ENCODE measurements at places on chromosomes 2 and 18.

GRCh38 chr18:25019086-25019860 lies 332.7 kb downstream of the ZNF521 start:
- no peak for DNase-seq

DNA sequence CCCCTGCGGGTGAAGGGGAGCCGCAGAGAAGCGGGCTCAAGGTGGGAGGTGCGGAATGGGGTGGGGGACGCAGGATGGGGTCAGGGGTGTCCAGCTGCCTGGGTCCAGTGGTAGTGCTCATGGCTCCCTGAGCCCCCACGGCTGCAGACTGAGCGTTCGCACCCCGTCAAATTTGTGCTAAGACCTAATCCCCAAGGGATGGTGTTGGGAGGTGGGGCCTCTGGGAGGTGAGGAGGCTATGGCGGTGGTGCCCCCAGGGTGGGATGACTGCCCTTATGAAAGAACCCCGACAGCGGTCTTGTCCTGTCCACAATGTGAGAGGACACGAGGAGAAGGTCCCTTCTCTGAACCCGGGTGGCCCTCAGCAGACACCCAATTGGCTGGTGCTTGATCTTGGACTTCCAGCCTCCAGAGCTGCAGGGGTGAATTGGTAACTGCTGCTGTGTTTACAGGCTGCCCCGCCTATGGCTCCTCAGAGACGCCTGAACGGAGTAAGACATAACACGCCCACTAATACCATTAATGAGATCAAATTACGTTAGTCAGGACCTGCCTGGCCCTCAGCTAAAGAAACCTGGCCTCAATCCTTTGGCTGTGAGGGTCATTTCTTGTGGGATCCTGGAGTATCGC lies 42.6 kb downstream of the PXDN start:
- DNase-seq: no peak

GRCh38 chr2:112290088-112290487 lies 14.7 kb downstream of the ZC3H6 start:
- no peak for DNase-seq

DNA sequence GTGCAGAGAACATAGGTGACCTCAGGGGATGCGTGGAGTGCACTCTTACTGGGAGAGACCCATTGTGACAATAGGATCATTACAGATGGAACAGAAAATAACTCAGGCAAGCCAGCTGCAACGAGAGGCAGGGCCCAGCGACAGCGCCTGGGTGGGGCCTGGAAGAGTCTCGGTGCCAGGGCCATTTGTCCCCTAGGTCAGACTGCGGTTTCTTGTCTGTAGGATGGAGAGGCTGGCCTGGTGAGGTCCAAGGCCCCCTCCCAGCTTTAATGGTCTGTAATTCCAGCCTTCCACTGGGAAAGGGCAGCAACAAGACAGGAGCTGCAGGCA lies 208.6 kb upstream of the APCDD1 start:
- DNase-seq: peak; percentile 32

- DNase-seq: no peak
Observed at GRCh38 chr2:231611273-231612108, 18.8 kb downstream of the TEX44 start.

GRCh38 chr18:37675699-37676098 lies 110.1 kb upstream of the CELF4 start:
- no peak for DNase-seq

GRCh38 chr2:7634409-7634808 lies 717.2 kb downstream of the RNF144A start:
- DNase-seq: peak; percentile 72

- no peak for DNase-seq
Observed at GRCh38 chr2:4246364-4247131, 543.2 kb downstream of the DCDC2C start.

GRCh38 chr2:71548646-71549425 lies 95.5 kb downstream of the DYSF start:
- peak; percentile 75 for DNase-seq

GRCh38 chr2:38740851-38741731 lies 10.1 kb downstream of the SRSF7 start:
- peak; percentile 26 for DNase-seq

- DNase-seq: no peak
Observed at GRCh38 chr18:62751341-62751821, 36.0 kb downstream of the PHLPP1 start.

DNA sequence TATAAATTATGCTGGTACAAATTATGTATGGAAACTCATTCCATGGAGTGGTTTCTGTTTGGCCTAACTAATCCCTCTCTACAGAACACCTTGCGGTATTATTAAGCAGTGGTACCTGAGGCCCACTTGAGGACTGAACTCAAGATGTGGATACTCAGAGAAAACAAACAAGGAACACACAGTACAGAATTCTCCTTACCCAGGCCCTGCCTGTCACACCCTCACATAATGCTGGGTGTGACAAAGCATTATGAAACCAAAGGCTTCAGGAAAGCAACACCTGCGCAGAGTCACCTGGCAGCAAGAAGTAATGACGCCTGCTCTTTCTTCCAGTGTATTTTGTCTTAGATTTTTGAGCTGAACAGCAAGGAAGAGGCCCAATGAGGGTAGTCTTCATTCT lies 264.7 kb downstream of the PAX3 start:
- DNase-seq: no peak

GRCh38 chr2:38866773-38867443 lies 8.8 kb downstream of the DHX57 start:
- no peak for DNase-seq

GRCh38 chr2:223101340-223102039 lies 49.5 kb downstream of the KCNE4 start:
- no peak for DNase-seq

- DNase-seq: peak; percentile 21
Observed at GRCh38 chr2:130829015-130829414, 7.7 kb upstream of the ARHGEF4 start.

DNA sequence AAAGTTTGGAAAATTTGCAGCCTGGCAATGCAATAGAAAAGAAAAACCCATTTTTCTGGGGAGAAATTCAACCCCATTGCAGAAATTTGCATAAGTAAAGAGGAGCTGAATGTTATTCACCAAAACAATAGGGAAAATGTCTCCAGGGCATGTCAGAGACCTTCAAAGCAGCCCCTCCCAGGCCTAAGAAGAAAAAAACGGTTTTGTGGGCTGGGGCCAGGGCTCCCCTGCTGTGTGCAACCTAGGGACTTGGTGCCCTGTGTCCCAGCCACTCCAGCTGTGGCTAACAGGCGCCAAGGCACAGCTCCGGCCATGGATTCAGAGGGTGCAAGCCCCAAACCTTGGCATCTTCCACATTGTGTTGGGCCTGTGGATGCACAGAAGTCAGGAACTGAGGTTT lies 224.5 kb downstream of the TXNL1 start:
- no peak for DNase-seq

GRCh38 chr18:69220529-69220928 lies 180.2 kb upstream of the DOK6 start:
- no peak for DNase-seq

GRCh38 chr2:174787487-174788205 lies 23.4 kb upstream of the CHRNA1 start:
- DNase-seq: no peak

DNA sequence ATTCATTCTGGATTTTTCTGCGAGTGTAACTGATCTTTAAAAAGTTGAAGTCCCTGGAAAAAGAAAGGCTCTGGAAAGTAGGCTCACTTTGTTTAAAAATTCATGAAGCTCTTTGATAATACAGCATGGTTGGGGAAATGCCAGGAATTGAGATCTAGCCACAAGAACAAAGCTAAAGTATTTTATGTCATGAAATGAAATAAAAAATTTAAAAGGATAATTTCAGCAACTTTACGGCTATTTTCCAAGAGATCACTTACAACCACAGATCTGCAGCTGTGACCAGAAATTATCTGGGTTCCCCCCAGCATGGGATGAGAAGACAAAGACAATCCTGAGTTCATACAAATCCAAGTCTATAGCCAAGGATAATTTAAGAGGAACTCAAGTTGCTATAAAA lies 25.3 kb upstream of the RFX8 start:
- DNase-seq: no peak

- no peak for DNase-seq
Observed at GRCh38 chr2:129285012-129285411, 694.5 kb upstream of the RAB6C start.

DNA sequence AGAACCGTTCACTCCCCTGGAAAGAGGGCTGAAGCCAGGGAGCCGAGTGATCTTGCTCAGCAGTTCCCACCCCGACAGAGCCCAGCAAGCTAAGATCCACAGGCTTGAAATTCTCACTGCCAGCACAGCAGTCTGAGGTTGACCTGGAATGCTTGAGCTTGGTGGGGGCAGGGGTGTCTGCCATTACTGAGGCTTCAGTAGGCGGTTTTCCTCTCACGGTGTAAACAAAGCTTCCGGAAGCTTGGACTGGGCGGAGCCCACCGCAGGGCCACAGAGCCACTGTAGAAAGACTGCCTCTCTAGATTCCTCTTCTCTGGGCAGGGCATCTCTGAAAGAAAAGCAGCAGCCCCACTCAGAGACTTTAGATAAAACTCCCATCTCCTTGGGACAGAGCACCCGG lies 180.8 kb downstream of the WDR7 start:
- no peak for DNase-seq

DNA sequence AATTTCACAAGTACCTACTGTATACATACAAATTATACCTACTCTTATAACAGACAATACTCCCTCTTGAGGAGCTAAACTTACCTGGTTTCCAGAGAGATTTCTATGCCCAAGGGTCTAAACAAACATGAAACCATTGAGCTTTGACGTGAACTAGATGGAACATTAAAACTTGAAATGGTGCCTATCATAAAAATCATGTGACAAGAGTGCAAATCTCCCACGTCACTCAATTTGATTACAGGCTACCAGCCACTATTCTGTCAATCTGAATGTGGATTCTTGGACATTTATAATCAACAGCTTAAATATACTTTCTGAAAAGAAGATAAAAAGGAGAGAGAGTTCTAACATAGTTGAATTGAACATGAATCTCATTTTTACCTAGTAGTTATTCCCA lies 297.1 kb upstream of the SESTD1 start:
- no peak for DNase-seq

DNA sequence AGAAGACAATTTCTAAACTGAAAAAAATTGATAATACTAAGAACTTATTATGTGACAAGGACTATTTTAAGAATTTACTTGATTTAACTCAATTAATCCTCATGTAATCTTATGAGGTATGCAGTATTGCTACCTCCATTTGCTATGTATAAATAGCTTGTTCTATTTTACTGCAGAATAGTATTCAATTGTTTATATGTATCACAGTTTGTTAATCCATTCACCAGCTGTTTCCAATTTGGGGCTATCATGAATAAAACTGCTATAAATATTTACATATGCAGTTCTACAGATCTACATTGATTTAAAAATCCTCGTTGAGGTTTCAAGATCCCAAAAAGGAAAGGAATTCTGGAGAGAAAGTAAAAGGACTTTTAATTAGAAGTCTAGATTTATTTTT lies 54.8 kb upstream of the DOCK10 start:
- no peak for DNase-seq

- DNase-seq: no peak
Observed at GRCh38 chr2:177622521-177622920, 229.9 kb downstream of the AGPS start.

- DNase-seq: no peak
Observed at GRCh38 chr2:182302174-182302573, 124.7 kb downstream of the PDE1A start.

DNA sequence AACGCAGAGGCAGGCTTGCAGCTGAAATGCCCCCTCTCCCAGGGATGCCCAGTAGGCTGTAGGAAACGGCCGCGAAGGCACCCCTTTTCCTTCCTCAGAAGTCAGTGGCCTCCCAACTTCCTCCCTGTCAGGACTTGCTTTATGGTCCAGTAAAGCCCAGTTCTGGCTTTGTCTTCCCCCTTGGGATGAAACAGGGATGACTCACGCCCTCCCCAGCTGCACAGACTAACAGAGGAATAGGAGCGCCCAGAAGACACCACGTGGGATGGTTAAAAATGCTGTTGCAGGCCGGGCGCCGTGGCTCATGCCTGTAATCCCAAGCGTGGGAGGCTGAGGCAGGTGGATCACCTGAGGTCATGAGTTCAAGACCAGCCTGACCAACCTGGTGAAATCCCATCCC lies 6.9 kb downstream of the CREG2 start:
- DNase-seq: no peak

DNA sequence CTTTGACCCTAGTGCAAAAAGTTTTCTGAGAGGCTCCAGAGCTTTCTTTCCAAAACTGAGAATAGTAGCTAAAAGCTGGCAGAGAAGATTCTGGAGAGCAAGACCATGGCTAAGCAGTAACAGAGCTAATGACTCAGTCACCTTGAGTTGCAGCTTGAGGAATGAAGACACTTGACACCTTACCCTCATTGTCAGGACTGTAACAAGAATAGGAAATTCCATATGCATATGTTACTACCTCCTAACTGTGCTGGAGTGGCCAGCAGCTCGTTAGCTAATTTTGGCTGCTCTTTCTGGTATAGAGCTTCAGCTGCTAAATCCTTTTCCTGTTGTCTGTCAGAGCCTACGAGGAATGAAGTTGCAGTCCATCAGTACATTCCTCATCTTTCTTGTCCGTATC lies 68.6 kb upstream of the LHCGR start:
- no peak for DNase-seq

GRCh38 chr2:219521066-219521880 lies 7.0 kb downstream of the ASIC4 start:
- no peak for DNase-seq

DNA sequence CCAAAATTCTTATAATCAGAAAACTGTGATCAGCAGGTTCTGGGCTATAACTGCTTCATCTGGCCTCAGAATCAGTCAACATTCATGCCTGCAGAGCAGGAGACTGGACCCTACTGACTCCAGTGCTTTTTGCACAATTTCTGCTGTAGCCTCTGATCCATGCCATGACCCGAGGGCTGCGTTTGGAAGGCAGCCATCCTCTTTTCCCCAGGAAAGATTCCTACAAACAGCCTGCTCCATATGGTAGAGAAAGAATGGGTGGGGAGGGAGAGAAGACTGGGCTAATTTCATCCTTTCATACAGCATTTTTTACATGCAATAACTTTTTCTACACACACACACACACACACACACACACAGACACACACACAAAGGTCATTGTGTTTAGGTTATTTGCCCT lies 133.0 kb upstream of the MMADHC start:
- DNase-seq: no peak

DNA sequence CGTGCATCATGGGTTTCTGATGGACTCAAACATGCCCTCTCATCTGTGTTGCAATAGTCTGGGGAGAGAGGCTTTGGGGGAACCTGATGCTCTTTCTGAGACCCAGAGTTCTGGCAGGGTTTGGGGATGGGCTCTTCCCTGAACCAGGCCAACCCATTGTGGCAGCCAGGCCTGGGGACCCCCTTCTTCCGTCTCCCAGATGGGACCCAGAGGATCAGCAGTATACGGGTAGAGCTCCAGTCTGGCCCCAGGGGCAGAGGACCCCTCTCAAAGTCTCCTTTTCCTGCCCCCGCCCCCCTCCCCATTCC lies 333.7 kb downstream of the DYSF start:
- no peak for DNase-seq

DNA sequence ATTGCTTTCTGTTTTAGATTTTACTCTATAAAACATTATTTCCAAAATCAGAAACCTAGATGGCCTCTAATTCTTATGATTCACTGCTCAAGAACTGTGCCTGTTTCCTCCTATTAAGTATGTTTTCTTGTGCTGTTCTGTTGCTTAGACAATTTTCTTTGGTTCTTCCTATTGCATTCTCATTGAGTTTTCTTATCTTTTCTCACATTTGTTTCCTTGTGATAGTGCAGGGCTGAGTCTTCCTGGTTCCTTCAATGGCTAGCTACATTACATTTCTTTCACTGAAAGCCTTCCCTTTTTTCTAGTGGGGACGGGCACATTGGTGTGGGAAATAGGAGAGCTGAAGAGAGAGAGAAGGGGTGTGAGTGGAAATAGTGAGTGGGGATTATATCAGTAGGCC lies 183.4 kb downstream of the CALCRL start:
- DNase-seq: no peak

GRCh38 chr18:28439870-28440269 lies 262.9 kb upstream of the CDH2 start:
- DNase-seq: no peak

All from RPMI8226 (cell line).